ENCODE measurements at places on chromosomes 5 and 9.

DNA sequence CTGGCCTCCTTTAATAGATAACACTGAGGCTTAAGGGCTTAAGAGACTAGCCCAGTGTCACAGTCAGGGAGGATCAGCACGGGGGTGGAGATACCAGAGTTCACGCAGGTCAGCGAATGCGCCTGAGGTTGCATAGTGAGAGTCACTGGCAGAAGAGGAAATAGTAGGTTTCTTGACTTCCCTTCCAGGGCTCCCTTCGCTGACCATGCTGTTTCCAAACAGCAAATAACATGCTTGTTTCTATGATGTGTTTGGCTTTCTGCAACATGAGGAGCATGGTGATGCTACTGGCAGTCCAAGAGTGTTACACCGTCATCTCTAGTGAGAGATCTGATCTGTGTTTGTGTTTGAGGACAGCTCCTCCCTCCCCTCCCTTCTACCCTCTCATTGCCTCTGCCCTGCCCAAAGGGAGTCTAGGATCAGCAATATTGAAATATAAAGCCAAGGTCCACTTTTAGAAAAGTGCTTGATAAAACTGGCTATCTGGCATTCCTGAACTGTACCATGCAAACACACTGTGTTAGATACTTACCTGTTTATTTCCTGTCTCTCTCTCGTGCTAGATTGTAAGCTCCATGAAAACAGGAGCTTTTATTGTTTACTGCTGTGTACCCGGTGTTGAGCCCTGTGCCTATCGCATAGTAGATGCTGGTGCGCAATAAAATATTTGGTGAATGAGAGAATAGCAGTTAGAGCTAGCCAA is 12.3 kb downstream of the TLE4 start:
- DNase-seq, result no peak

DNA sequence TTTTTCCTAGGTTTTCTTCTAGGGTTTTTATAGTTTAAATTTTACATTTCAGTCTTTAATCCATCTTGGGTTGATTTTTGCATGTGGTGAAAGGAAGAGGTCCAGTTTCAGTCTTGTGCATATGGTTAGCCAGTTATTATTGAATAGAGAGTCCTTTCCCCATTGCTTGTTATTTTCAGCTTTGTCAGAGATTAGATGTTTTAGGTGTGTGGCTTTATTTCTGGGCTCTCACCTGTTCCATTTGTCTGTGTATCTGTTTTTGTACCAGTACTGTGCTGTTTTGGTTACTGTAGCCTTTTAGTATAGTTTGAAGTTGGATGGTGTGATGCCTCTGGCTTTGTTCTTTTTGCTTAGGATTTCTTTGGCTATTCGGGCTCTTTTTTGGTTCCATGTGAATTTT is 25.8 kb downstream of the NIPBL start:
- DNase-seq, result no peak

GRCh38 chr5:3489239-3489843 is 106.3 kb upstream of the IRX1 start:
- no peak for DNase-seq

- no peak for DNase-seq
Measured at GRCh38 chr5:84290161-84290560, 94.5 kb downstream of the EDIL3 start.

DNA sequence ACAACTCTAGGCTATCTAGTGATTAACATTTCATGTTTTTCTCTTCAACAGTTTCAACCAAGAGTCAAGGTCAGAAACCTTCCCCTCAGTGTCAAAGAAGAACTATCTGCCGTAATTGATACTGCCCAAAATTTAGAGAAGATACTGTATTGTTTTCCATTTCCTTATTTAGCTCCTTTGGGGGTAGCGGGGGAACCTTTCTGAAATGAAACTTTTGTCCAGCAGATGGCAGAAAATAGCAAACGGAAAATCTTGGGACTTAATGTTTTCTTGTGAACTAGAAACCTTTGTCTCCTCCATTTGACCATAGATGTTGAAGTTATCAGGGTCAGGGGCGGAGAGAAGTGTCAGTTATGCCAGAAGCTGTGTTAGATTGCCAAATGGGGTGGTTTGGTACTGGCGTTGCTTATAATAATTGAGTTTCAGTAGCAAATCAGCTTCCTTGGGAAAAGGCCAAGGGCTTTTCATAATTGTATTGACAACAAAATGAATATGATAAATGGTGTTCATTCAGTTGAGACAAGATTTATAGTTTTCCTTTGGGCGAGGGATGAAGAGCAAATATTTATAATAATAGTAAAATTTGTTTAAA is 101.7 kb upstream of the TLX3 start:
- DNase-seq, result peak; percentile 43

DNA sequence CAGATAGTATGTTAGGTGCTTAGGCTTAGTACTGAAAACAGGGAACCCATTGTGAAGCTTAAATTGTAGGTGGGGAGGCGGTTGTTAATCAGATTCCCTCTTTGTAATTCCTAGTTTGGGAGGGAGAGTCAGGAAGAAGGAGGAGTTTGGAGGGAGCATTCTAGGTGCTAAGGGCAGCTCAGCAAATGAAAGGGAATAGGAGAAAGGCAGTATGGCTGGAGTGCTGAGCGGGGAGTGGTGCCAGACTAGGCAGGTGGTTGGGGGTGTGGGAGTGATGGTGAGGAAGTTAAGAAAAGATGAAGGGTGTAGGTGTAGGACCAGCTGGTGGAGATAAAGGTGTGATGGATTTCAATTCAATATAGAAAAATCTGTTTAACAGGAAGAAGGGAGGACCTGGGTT is 11.1 kb upstream of the GARNL3 start:
- DNase-seq, result no peak

- no peak for DNase-seq
Measured at GRCh38 chr9:93644397-93645088, 68.2 kb downstream of the PHF2 start.

DNA sequence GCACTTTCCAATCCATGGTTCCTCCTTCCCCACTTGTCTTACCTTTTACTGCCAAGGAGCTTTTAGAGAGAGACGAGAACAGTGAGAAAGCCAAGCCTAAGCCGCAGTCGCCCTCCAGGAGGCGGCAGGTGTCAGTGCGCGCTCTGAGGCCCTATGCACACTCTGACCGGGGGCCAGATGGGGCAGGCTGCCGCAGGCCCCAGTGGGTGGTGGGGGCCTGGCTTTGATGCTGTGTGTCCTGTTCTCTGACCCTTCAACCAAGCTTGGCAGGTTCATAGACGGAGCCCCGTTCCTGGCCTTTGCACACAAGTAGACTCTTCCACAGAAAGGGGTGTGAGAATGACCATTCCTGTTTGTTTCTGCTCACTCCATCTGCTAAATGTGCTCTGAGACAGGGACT is 77.3 kb downstream of the WNK2 start:
- no peak for DNase-seq

DNA sequence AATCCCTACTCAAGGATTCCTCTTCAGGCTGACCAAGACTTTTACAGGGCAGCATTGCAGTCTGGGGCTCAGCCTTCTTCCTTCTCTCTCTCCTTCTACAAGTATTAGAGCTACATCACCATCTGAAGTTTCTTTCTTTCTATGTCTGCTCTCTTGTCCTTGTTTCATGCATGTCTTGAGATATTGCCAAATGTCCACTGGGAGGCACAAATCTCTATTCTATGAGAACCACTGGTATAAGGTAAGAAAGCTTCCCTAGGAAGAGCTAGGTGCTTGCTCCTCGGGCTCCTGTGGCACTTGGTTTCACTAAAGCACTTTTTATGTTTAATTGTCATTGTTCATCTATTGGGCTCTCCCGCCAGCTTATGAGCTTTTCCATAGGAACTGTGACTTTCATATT is 289.2 kb upstream of the PCSK5 start:
- DNase-seq, result no peak

DNA sequence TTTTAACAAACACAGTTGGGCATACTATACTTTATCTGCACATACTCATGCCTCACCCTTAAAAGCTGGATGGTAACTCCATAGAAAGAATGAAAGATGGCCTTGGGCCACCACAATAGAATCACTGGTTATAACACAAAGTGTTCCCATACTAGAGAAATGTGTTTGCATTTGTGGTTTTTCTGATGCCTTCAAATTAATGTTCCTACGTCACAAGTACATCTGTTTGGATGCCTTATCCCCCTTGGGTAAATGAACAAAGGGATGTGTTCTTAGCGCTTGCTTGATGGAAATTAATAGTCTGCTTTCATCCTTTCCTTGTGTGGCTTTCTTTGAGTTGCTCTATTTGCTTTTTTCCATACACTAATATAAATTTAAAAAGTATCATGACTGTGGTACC is 291.1 kb upstream of the PDE4D start:
- no peak for DNase-seq

GRCh38 chr9:132551556-132551955 is 30.9 kb upstream of the BARHL1 start:
- DNase-seq, result no peak

DNA sequence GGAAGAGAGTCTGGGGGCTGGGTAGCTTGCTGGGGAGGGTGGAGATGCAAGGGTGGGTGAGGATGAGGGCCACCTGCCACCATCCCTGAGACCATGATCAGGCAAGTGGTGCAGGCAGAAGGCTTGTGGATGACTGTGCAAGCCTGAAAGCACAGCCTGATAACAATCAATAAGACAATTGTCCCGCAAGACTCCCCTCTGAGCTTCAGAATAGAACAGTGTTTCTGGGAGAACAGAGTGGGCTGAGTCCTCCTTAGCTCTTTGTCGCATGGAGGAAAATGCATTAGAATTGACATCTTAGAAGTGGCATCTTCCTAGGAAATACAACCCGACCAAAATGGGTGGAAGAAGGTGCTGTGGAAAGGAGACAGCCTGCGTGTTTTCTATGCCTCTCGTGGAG is 6.6 kb downstream of the GADD45G start:
- DNase-seq, result no peak

GRCh38 chr5:55821731-55822512 is 29.2 kb upstream of the IL31RA start:
- no peak for DNase-seq

DNA sequence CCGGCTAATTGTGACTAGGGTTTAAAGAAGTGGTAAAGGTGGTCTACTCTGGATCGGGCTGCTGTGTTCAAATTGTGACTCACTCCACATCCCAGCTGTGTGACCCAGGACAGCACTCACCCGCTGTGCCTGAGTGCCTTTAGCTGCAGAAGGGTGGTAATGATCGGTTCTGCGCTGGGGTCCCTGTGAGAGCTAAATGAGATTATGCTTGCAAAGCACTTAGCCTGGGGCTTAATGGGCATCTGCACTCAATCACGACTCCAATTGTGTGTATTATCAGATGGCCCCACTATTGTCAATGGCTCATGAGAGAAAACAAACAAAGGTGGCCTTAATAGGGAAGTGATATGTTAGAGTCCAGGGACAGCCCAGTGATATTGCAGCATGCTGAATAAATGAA is 25.1 kb upstream of the TBC1D2 start:
- no peak for DNase-seq

DNA sequence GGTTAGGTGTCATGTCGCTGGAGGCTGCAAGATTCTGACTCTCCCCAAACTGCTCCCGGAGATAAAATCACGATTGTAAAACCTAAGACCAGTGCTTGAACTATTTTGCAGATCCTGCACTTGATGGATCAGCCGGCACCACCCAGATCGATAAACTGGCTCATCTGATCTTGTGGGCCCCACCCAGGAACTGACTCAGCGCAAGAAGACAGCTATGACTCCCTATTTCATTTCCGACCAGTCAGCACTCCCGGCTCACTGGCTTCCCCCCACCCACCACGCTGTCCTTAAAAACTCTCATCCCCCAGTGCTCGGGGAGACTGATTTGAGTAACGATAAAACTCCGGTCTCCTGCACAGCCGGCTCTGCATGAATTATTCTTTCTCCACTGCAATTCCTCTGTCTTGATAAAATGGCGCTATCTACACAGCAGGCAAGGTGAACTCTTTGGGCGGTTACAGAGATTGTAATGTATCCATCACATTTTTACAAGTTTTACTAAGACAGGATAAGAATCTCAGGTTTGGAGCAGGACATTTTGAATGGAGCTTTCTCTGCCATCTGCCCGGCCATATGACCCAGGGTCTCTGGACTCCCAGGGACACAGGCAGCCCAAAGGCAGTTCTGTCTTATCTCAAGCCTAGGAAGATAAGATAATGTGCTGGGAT is 10.6 kb upstream of the PPP1R26 start:
- DNase-seq, result peak; percentile 76

GRCh38 chr9:16267281-16268066 is 603.0 kb downstream of the BNC2 start:
- DNase-seq, result no peak

GRCh38 chr5:85170183-85170582 is 785.5 kb upstream of the EDIL3 start:
- DNase-seq, result no peak

DNA sequence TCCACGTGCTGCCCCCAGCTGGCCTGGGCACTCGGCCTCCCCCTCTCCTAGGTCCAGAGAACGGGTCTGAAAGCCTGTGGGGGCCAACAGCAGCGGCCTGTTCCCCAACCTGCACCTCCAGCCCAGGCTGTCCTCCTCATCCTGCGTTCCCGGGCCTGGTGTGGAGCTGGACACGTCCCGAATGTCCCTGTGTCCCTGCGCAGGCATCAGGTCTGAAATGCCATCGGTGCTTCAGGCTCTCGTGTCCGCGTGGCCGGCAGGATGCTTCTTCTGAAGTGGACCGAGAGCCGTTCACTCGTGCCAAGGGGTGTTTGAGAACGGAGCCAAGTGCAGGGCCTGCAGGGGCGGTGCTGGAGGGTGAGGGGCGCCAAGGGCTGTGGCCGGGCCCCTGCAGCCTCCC is 24.7 kb upstream of the UBAC1 start:
- no peak for DNase-seq
